NCI-H524 treated with DMSO at 0.1 percent for 48 hours (cell line): ENCODE measurements at places on chromosomes 4 and X.
A peak's percentile ranks its signal among the peaks of the same experiment; 100 is the strongest.

DNA sequence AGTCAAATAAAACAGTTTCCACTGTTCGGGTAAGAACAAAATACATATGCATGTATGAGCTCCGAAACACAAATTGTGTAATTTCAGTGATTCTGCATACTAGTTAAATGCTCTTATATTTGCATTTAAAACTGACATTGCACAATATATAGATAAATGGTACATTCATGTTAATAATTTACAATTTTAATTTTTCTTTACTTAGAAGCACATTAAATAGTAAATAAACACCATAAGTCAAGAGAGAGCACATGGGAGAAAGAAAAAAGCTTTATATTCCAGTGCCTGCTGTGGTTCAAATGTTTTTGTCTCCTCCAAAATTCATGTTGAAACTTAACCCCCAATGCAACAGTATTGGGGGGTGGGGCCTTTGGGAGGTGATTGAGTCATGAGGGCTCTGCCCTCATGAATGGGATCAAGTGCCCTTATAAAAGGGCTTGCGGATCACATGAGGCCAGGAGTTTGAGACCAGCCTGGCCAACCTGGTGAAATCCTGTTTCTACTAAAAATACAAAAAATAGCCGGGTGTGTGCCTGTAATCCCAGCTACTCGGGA, 322.9 kb downstream of the BCOR start:
- DNase-seq: no peak

- no peak for DNase-seq
Observed at GRCh38 chrX:9847071-9847470, 60.8 kb downstream of the SHROOM2 start.

DNA sequence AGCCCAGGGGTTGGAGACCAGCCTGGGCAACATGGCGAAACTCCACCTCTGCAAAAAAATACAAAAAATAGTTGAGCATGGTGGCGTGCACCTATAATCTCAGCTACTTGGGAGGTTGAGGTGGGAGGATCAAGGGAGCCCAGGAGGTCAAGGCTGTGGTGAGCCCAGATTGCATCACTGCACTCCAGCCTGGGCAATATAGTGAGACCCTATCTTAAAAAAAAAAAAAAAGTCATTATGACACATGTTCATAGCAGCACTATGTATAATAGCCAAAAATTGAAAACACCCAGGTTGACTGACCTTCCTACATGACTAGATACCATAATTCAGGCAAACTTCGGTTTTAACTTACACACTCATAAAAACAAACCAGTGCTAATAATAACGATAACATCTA, 90.8 kb upstream of the RBPJ start:
- no peak for DNase-seq

DNA sequence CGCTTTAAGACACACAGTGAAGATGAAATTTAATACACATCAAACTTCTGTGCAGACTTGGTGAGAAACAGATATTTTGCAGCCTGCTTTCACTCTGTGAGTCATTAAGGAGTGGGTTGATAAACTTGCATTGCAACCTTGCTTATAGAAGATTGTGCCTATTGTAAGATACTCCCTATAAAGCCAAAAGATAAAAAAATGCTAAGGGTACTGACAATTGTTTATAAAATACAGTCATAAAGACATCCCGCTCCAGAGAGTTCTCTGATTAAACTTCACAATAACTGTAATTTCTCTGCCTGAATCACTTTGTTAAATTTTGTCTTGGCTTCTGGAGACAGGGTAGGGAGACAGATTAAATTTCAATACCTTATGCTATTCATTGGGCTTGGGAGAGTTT, 49.1 kb downstream of the GALNT7 start:
- peak; percentile 14 for DNase-seq

DNA sequence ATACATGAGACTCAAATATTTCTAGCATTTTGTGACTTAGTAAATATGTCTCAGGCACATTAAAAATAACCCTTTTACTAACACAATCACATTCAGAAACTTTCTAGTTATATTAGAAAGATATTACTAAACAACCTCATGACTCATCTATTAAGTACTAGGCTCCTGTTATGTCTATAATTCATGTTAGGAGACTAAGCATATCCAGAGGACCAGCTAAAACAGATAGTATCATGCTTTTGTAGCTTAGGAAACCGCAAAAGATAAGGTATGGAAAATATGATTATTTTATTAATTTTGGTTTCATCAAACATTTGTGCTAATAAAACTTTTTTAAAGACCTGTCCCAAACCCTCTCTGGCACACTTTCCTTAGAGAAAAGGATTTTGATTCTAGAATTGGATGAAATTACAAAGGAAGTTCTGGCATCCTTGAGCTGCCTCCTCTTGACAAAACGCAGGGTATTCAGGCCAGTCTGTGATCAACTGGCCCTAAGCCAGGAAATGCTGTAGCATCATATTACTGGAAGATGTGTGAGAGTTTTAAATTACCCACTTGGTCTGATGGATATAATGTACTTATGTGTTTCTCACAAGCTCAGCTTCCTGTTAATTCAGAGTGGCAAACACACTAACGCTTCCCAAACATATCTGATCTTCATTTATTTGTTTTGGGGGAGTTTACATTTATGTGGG, 60.4 kb downstream of the NRK start:
- DNase-seq: peak; percentile 78

DNA sequence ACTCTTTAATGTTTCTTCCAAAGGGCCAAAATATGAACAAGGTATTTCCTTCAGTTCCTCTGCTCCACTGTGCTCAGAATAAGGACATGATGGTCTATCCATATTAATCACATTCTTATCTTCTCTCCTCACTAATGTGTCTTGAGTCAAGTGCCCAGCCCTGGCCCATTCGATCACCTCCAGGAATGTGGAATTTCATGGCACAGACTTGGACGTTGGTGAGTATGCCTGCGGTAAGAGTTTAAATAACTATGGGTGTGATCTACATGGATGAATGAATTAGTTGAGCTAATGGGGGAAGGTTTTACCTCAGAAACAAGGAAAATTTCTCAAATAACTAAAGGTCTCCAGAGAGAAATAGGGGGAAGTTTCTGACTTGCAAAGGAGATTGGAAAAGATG, 174.0 kb downstream of the NPFFR2 start:
- no peak for DNase-seq

- DNase-seq: no peak
Observed at GRCh38 chrX:29587107-29587506, 628.3 kb upstream of the MAGEB2 start.

DNA sequence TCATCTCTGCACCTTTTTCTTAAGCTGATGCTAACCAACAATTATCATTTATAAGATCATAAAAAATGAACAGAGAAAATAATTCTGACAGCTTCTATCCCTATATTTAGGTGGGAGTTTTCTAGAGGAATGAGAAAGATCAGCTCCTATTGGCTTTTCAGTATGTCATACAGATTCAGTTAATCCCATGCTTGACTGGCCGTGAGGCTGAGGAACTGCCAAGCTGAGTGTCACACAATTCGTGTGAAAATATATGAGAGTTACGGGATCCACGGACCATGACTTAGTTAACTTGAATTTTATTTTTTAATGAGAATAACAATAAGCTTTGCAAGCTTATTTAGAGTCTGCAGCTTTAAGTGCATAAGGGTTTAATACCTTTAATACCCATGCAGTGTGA, 37.5 kb downstream of the PHEX start:
- DNase-seq: no peak

- no peak for DNase-seq
Observed at GRCh38 chr4:88793475-88793874, 95.8 kb upstream of the NAP1L5 start.

DNA sequence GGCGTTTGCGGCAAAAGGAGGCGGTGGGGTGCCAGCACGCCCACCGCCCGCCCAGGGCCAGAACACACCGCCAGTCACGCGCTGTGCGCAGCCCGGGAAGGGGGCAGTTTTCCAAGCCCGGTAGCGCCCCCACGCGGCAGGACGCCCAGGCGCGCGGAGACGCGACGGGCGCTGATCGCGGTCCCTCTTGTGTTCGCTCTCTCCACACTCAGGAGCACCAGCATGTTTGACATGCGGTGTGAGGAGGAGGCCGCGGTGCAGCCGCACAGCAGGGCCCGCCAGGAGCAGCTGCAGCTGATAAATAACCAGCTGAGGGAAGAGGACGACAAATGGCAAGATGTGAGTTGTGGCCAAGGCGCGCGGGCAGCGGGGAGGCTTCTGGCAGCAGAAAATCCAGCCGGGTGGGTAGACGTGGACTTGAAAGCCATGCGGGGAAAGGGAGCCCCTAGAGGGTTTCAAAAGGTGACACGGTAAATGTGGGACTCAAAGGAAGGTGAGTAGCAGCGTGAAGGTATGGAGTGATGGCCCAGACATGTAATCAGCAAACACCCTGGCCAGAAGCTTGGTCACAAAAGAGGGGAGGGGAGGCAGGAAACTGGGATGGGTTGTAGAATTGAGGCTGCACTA, 104.1 kb downstream of the PHOX2B start:
- DNase-seq: peak; percentile 25

DNA sequence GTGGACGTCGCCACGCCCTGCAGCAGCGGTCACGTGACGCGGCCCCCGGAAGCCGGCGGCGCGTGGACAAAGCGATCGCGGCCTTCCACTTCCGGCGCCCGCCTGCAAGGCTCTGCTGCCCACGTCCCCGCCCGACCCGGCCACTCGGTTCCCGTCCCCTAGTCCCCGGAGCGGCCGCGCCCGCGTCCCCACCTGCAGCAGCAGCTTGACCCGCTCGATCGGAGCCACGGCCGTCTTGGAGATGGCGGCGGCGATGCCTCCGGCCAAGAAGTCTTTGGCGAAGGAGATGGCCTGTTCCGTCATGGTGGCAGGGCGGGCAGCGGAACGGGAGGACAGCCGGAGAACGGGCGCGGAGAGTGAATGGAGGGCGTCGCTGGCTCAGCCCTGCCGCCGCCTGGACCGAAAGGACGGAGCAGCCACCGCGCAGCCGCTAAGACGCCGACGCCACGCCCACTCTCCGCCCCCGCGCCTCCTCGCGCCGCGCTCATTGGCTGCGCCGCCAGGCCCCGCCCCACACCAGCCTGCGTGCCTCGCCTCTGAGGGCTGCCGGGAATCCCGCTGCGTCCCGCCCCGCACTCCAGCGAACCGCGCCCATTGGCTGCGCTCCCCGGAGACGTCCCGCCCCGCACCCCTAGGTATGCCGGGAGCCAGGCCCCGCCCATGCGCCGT, at the start of gene SLC25A6:
Gene SLC25A6 (minus strand): TSS at position 407 of the 669 bp plus-strand sequence. CDS start 104 bp downstream, at position 303.
- no peak for DNase-seq

- DNase-seq: no peak
Observed at GRCh38 chr4:69714086-69714485, 46.3 kb downstream of the SULT1B1 start.

GRCh38 chr4:8230891-8231290, 31.8 kb downstream of the SH3TC1 start:
- DNase-seq: no peak

DNA sequence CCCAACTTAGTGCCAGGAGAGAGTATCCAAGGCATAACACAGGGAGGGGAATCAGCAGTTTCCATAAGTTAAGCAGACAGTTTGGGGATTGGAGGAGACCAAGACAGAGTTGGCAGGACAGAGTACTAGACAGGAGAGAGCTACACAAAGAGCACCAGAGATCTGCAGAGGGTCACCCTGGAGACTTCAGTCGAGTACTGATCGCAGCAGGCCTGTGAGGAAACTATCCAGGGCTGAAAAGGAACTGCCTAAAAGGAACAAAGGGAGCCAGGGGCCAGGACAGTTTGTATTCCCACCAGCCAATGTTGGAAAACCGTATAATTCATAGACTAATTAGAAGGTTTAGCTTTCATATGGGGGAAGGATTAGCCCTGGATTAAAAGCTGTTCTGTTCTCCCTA, 80.6 kb upstream of the ENPP6 start:
- no peak for DNase-seq

GRCh38 chr4:10354746-10355145, 102.5 kb downstream of the ZNF518B start:
- DNase-seq: no peak

DNA sequence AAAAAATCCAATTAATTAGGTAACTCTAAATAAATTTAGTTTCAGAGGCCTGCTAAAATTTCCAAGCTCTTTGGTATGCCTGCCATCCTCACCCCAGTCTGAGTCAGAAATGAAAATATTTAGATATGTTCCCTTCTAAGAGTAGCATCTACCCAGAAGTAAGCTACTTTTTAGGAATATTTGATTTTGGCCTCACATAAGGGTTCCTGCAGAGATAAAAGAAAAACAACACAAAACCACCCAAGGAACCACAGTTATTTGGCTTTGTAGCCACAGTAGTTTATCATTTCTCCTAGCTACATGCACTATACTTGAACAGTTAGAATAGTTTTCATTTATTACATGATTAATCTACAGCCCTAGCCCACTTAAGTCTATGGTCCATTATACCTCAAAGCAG, 192.6 kb upstream of the FAM241A start:
- DNase-seq: no peak
